ENCODE measurements at places on chromosomes 12 and 14.

DNA sequence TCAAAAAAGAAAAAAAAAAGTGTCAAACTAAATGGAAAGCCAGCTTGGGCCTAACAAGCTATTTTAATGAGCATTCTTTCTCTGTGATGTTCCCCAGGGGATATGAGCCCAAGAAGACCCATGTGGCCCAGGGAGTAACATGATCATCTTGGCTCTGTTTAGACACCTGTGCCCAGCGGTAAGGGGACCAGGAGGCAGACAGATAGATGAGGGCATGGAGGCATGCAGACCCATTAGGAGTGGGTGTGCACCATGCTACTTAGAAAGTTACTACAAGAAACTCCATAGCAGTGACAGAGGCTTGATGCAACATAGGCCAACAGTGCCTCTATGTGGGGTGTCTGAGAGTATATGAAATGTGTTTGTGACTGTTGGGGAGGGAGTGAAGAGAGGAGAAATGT lies 3.1 kb upstream of the CREBL2 start:
- DNase-seq, result no peak

DNA sequence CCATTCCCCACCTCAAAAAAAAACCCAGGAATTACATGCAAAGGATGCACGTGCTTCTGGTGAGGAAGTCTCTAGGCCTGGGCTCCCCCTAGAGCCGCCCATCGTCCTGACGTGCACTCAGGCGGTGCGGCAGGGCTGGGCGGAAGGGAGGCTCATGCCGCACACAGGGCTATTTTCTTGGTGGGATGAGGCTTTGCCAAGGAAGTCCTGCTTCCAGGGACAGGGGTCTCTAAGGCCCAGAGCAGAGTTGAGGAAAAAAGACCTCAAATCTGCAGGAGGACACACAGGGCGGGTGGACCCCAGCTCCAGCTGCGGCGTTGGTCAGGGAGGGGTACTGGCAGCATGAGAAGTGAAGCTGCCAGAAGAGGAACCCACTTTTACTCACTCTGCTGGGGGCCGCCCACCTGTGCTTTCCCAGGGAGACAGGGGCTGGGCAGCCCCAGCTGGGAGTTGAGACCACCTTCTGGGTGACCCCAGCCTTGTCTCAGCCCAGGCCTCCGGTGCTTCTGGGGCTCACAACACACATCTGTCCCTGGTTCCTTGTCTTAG lies 4.2 kb downstream of the RHOF start:
- DNase-seq, result no peak

DNA sequence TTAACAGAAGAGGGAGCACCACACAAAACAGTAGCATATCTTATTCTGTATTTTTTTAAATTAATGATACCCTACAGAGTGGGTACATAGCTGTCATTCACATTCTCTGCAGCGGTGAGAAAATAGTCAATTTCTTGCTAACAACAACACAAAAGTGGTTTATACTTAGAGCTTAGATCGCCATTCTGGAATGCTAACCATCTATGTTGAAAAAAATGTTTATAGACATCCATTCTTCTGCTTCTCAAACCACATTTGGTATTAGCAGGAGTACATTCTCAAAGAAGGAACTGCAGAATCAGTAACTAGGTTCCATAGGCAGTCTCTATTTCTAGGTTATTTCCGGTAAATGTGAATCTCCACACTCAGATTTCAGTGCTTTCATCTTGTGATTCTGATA lies 185.9 kb downstream of the PPFIA2 start:
- DNase-seq, result no peak

GRCh38 chr12:8123124-8123912 lies at the start of gene CLEC4A:
CLEC4A (plus strand) TSS chr12:8123617; CDS start chr12:8123879, 262 bp downstream.
- no peak for DNase-seq

DNA sequence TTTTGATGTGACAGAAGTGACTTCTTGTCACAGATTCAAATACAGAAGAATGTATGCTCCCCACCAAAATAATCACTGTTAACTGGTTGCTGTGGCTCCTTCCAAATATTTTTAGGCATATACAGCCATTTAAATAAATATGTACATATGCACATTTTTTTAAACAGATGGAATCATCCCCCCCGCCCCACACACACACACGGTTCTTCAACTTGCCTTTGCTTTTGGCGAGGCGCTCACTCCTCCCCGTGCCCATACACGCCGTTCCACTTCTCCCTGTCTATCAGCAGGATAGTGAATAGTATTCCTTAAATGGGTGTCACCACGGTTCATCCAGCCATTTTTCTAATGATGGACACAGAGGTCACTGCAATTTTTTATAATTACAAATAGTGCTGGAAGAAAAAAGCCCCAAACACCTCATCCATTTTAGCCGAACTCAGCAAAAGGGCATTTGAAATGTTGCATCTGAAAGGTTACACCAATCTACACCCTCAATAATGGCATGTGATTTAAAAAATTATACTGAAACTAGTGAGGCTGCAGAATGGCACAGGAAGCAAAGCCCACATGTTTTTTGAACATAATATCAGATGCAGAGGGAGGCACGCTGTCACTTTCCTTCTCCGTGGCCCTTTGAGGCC lies 39.2 kb upstream of the MEG3 start:
- DNase-seq, result no peak

GRCh38 chr12:67927324-67927723 lies 61.9 kb upstream of the IFNG-AS1 start:
- DNase-seq, result no peak
